ENCODE measurements at places on chromosomes 4 and X.

- DNase-seq: peak; percentile 81
Measured at GRCh38 chr4:145736241-145736831, 56.4 kb downstream of the C4orf51 start.

DNA sequence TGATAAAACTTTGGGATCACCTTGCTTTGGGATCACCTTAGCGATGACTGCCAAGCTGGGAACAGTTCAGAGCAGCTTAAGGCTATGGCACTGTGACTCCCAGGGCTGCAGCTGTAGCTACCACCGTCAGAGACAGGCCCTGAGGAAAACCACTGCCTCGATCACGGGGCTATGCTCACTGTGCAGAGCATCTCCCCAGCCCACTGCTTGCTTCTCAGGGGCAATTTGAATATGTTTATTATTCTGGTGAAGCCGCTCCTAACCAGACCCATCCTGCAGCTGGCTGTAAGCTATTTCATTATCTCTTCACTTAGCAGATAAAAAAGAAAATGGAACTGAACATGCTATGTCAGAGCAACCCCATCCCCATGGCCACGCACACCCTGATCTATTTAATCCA is 328.5 kb downstream of the EVC2 start:
- DNase-seq: no peak

- no peak for DNase-seq
Measured at GRCh38 chrX:11778230-11778629, 20.2 kb downstream of the MSL3 start.

- DNase-seq: no peak
Measured at GRCh38 chr4:35106091-35106734, 1138.1 kb downstream of the ARAP2 start.

- DNase-seq: peak; percentile 40
Measured at GRCh38 chrX:153739754-153740486, 15.3 kb downstream of the ABCD1 start.
